ENCODE measurements at places on chromosomes 6 and 20. TPM values are rescaled to one million over a fixed set of nuclear protein-coding genes. Genes with fewer than 3 reads are reported as not detected.

DNA sequence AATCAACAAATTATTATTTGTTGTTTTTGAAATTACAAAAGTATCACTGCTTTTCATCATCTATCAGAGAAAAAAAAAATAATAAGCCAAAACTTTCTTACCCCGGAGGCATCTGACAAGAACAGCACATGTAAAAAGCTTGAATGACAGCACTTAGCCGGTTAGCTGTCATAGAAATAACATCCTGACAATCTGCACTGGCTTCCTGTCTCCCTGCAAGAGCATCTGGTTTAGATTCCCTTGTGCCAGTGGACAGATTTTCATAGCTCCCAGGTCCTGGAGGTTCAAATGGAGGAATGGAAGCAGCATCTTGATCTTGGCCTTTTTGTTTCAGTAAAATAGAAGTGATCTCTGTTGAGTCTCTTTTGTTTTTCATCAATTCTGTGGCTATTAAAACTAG is 74.8 kb downstream of the HACE1 start:
- no peaks in the 10 kb centered on the region for H3K27me3 ChIP-seq
- H3K36me3 ChIP-seq: peaks cover 42% of the 10 kb centered on the region
- peaks cover 35% of the 10 kb centered on the region for H3K4me1 ChIP-seq
- no peak for DNase-seq
- no peak overlapping the region for H3K4me3 ChIP-seq
- no peak overlapping the region for H3K27ac ChIP-seq

BPIFB2 gene
- not detected for total RNA-seq

DNA sequence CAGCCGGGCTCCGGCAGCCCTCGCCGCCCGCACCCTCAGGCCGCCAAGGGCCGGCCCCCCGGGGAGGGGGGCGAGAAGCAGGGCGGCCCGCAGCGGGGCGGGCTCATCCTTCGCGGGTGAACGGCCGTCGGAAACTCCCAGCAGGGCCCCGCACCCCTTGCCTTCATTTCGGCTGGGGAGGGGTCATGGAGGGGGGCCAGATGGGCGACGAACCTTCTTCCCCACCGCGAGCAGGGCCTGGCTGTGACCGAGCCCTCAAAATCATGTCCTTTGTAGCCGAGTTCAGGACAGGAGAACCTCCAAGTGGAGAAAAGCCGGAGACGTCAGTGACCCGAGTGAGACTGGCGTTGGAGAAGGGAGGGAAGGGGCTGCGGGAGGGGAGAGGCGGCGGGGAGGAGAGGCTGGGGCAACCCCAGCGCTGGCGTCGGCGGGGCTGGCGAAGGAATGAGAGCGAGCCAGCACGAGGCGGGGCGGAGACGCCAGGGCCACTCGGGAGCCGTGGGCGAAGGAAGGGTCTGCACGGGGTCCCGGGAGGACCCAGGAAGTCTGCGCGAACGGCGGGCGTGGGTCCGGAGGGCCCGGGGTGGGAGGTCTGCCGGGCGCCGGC is 571 bp upstream of the FOXC1 start:
- H3K27ac ChIP-seq: no peak overlapping the region
- H3K4me3 ChIP-seq: peak overlapping the region; percentile 51
- peaks cover 63% of the 10 kb centered on the region for H3K27me3 ChIP-seq
- DNase-seq: no peak
- H3K36me3 ChIP-seq: peaks cover 11% of the 10 kb centered on the region

- no peak for DNase-seq
- H3K4me1 ChIP-seq: no peaks in the 10 kb centered on the region
- H3K4me3 ChIP-seq: no peak overlapping the region
- no peaks in the 10 kb centered on the region for H3K36me3 ChIP-seq
Observed at GRCh38 chr6:169171951-169172350, 81.7 kb downstream of the THBS2 start.

FRK gene
- not detected for total RNA-seq

GRCh38 chr6:94052749-94053148 is 633.4 kb upstream of the EPHA7 start:
- no peak overlapping the region for H3K4me3 ChIP-seq
- no peaks in the 10 kb centered on the region for H3K4me1 ChIP-seq
- no peak overlapping the region for H3K27ac ChIP-seq
- DNase-seq: no peak

All from activated CD4-positive, alpha-beta memory T cell treated with anti-CD3 and anti-CD28 coated beads, Interleukin-2, amount 10 ng/mL, durations not matched to agents 7 days and 5 days (primary cell).